NCI-H526 (cell line): ENCODE measurements at places on chromosomes 12 and 14.
A peak's percentile ranks its signal among the peaks of the same experiment; 100 is the strongest.

DNA sequence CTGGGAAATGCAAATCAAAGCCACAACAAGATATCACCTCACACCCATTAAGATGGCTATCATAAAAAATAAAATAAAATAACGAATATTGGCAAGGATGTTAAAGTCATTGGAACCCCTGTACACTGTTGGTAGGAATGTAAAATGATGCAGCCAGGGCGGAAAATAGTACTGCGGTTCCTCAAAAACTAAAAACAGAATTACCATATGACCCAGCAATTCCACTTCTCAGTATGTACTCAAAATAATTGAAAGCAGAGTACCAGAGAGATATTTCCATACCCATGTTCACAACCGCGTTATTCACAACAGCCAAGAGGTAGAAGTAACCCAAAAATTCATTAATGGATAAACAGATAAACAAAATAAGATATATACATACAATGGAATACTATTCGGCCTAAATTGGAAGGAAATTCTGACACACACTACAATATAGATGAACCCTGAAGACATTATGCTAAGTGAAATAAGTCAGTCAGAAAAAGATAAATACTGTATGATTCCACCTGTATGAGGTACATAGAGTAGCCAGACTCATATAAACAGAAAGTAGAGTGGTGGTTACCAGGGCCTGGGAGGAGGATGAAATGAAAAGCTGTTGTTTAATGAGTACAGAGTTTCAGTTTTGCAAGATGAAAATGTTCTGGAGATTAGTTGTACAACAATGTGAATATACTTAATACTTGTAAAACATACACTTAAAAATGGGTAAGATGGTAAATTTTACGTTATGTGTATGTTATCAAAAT lies 84.6 kb downstream of the TXNDC16 start:
- DNase-seq, result no peak

GRCh38 chr14:19799880-19800279 lies 3.7 kb upstream of the OR4N2 start:
- DNase-seq, result no peak

- no peak for DNase-seq
These were observed 11.9 kb upstream of the TMEM119 start for GRCh38 chr12:108609537-108610335.

GRCh38 chr12:114625294-114625851 lies 58.6 kb downstream of the TBX3 start:
- peak; percentile 59 for DNase-seq

- DNase-seq, result no peak
These were observed 32.7 kb downstream of the GPHB5 start for GRCh38 chr14:63286071-63286470.

DNA sequence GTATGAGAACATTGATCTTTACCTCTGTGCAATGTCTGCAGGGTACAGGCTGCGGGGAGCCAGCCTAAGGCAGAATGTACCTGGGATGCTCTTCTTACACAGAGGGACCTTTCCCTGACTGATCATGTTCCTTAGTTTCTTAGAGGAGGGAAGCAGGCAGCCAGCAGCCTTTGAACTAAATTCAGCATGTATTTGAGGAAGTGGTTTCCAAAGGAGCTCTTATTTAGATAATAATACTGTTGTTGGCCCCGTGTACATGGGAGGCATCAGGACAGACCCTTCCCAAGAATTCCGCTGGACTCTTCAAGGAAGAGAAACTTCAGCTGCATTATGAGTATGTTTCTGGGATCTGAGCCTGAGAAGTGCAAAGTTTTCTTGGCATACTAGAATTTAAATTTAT lies 98.8 kb downstream of the CCDC92 start:
- no peak for DNase-seq

- no peak for DNase-seq
These were observed 41.7 kb downstream of the RASSF9 start for GRCh38 chr12:85794531-85794930.

DNA sequence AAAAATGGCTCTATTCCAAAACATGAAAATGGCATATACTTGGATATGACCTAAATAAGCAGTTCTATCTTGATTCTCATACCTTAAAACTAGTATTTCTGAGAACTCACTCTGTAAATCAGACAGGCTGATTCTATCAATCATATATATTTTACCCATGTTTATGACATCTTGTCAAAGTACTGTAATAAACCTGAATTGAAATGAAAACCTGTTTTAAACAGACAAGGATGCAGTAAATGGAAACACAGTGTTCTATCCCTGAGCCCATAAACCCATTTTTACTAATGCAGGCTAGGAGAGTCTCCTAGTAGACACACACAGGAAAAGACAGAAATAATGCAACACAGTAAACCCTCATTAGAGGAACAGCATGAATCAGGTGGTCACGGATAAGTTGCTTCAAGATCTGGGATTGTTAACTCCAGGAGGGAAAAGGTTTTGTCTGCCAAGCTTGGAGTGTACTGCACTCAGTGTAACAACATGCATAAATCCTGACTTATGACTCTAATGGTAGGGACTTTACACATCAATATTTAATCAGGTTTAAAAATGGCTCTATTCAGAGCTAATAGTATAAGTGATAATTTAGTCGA lies 93.6 kb upstream of the CPNE8 start:
- DNase-seq, result no peak

- no peak for DNase-seq
These were observed 185.9 kb downstream of the ITPR2 start for GRCh38 chr12:26647088-26647487.

GRCh38 chr12:130873106-130873795 lies 1.4 kb downstream of the RAN start:
- DNase-seq, result no peak

DNA sequence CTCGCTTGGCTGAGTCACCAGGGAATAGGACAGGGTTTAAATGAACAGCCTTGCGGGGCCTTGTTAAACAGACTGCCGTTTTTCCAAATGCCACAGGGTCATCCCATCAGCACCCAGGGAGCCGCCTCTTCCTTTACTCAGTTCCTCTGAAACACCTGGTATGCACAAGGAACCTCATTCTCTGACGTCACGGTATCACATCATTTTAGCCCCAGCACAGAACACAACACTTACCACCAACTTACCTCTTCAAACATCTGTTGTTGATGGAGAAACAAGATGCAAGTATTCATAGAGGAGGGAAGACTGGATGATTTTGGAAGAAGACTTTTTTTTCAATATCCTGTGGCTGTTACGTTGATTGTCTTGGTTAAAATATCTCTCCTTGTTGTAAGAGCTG lies 535.3 kb upstream of the TMEM132C start:
- no peak for DNase-seq

- peak; percentile 30 for DNase-seq
These were observed 6.2 kb upstream of the OAS1 start for GRCh38 chr12:112900298-112901145.

DNA sequence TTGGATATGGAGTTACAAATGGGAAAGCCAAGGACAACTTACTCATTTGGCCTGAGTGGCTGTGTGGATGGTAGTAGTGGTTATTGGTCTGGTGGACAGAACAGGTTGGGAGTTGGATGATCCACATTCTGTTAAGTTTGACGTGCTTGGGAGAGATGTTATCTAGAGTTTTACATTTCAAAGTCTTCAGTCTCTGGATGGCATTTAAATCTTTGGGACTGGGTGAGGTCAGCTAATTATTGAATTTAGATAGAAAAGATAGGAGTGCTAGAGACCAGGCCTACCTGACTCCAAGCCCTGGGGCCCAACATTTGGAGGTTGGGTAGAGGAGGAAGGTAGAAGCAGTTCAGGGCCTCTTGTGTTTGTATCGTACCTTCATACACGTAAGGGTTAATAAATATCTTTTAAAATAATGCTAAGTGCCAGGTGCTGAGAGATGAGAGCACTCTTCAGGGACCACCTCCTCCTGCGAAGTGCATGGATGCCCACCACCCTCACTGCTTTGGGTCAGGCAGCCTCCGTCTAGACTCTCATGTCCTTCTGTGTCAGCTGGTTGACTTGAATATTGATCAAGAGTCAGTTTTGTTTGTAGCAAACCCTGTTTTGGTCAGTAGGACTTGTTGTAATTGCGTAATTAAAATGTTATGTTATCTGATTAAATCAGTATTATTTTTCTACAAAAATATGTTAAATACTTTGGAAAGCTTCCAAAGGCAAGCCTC lies 460.4 kb upstream of the RGS6 start:
- no peak for DNase-seq

DNA sequence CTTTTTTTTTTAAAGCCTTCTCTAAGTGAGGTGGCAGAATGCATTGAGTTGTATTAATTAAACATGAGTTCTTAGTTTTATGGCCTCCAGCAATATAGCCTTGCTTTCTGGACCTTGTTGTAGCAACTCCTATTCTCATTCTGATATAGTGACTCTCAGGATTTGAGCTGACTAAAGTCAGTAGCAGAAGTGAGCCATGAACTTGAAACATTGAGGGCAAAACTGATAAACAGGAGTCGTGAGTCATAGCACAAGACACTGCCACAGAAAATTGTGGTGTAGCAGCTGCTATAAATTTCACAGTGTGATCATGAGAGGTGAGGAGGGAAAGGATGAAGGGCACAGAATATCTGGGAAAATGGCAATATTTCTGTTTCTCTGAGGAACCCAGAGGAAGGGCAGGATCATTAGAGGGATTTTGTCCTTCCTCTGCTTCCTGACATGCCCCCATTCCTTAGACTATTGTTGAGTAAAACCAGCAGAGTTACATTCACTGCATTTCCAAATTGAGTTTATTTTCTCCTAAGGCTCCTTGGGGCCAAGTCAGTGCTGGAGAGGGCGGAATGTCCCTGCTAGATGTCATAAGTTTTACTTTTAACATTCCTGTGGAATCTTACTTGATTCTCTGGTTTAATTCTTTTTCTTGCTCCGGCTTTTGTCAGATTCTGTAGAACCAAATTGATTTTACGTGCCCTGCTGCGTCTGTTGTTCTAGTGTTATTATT lies 7.5 kb downstream of the KLRG1 start:
- no peak for DNase-seq

DNA sequence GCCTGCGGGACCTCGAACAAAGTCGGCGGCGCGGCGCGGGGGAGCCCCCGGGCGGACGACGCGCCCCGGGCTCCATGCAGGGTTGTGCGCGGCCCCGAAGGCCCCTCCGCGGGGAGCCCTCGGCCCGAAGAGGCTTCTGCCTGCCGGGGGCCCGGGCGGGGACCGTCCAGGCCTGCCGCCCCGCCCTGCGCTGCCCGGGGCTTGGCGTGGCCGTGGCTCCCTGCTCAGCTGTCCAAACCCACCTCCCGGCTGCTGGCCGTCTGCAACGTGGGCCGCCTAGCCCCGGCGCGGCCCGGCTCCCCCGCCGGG lies 670 bp downstream of the DYRK2 start:
- no peak for DNase-seq

GRCh38 chr14:36097356-36097755 lies 79.2 kb downstream of the PTCSC3 start:
- DNase-seq, result no peak

DNA sequence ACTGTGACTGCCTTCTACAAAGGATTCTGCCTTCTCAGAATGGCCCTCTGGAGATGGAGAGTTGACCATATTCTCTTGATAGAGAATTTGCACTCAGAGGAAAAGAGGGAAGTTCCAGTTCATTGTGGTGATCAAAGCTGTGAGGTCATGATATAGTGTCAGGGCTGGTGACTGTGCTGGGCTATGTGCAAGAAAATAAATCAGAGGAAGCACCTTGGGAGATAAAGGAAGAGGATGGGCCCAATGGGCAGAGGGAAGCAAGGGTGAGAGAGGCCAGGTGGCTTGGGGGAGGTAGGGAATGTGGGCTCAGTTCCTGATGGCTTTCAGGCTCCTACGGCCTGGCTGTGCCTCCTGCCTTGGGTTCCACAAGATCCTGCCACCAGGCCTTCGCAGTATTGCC lies 145.8 kb downstream of the SLC8A3 start:
- DNase-seq, result no peak

DNA sequence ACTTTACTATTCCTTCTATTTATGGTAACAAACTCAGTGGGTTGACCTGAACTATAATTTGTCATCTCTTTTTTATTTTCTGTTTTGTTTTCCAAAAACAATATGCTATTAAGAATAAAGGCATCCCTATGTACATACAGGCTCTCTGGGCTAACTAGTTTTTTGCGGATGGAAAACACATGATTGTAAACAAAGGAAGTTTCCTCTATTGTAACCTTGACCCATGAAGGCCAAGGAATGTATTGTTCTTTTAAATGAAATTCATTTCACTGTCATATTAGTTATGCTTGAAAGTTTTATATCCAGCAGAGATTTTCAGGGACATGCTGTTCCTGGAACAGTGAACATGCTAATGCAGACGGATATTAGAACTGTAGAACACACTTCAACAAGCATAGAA lies 705.0 kb upstream of the SEL1L start:
- no peak for DNase-seq

GRCh38 chr14:100279563-100279962 lies 26.7 kb downstream of the SLC25A29 start:
- DNase-seq, result no peak

DNA sequence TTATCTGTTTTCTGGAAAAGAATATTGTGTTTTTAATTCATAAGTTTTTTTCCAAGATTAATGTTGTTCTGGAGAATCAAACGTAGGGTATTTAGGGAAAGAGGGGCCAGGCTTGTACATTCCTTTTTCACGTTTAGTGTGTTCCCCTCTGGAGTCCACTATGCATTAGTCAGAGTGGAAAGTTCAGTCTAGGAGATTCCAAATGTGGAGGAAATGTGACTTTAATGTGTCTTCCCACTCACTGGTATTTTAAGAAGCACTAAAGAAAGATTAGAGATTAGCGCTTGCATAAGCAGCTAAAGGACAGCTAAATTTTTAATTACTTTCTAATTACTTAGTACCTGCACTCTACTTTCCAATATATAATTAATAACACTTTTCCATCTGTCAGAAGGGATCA lies 4.4 kb upstream of the PDE6H start:
- DNase-seq, result no peak

DNA sequence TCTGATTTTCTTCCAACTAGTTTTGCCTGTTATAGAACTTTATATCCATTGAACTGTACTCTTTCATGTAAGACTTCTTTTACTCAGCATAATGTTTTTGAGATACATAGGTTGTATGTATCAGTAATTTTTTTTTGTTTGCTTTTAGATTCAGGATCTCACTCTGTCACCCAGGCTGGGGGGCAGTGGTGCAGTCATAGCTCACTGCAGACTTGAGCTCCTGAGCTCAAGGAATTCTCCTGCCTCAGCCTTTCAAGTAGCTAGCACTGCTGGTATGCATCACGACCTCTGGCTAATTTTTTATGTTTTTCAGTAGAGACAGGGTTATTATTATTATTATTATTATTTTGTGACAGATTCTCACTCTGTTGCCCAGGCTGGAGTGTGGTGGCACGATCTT lies 65.0 kb upstream of the DDHD1 start:
- DNase-seq, result no peak
